ENCODE measurements at places on chromosomes 16 and 17.

- DNase-seq = no peak
Observed at GRCh38 chr17:71667661-71668060, 453.2 kb upstream of the SOX9 start.

GRCh38 chr16:17776888-17777287 lies 306.1 kb upstream of the XYLT1 start:
- no peak for DNase-seq

DNA sequence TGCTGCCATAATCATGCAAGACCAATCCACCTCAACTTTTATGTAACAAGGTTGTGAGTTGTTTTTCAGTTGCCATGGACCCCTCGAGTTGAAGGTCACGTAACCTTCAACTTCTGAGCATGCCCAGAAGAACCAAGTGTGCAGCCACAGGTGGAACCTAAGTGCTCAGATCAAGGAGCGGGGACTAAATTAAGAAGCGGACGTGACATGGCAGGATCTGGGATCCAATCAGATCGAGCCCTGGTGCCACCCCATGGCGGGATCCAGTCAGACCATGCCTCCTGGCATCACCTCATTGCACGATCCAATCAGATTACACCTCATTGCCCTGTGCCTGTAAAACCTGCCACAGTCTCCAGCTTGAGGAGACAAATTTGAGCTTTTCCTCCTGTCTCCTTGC lies 204.5 kb upstream of the CDH5 start:
- DNase-seq = no peak

DNA sequence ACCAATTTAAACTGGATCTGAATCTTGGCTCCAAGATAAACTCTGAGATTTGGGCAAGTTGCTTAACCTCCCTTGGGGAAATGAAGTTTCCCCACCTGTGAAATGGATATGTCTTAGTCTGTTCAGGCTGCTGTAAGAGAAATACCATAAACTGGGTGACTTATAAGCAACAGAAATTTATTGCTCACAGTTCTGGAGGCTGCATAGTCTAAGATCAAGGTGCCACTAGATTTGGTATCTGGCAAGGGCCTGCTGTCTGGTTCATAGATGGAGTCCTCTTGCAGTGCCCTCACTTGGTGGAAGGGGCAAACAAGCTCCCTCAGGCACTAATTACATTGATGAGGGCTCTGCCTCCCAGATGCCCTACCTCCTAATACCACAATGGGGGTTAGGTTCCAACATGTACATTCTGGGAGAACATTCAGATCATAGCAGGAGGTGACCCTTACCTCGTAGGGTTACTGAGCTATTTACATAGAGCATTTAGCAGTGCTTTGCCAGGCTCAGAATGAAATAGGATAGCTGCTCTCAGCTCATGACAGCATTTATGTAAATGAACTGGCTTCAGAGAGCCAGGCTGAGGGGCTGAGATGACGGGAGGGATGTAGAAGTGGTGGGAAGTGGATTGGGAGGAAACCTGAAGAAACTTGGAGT lies 83.9 kb downstream of the SPECC1 start:
- DNase-seq = no peak
